Urothelium cell line (cell line): ENCODE measurements at places on chromosomes 7 and 10.
A peak's percentile ranks its signal among the peaks of the same experiment; 100 is the strongest.

DNA sequence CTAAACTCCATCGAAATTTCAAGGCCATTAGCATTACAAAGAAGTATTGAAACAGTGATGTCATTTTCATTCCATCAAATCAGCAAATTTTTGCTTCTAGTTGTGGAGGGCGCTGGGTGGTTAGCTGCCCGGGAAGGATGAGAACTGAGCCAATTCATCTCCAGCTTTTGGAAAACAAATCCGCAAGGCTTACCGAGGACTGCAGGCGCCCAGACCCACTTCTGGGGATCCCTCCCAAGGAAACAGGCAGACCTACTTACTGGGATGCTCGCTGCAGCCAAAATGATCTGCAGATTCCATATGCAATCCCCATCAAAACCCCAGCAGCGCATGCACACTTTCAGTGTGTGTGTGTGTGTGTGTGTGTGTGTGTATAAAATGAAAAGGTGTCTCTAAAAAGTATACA is 19.2 kb downstream of the TNRC18 start:
- DNase-seq = no peak

- DNase-seq = no peak
These were observed 21.9 kb upstream of the LANCL2 start for GRCh38 chr7:55343002-55343781.

- DNase-seq = no peak
These were observed 43.0 kb downstream of the COL13A1 start for GRCh38 chr10:69844698-69845097.

- peak; percentile 72 for DNase-seq
These were observed 271.7 kb downstream of the TRIL start for GRCh38 chr7:28686418-28686800.

DNA sequence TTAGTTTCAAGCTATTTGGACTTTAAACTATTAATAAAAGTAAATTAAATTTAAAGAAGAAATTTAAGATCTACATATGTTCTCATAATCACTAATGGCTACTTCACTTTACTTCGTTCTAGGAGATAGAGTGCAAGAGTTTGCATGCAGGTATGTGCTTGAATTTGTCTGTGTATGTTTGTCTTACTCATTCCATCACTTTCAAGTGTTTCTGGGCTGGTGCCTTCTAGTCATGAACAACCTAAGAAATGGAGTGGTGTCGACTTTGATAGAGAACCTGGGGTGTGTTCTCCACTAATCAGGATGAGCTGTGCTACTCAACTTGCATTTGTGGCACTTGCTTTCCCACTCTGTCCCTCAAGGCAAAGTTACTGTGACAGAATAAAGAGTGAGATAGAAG is 169.9 kb downstream of the KCND2 start:
- no peak for DNase-seq

DNA sequence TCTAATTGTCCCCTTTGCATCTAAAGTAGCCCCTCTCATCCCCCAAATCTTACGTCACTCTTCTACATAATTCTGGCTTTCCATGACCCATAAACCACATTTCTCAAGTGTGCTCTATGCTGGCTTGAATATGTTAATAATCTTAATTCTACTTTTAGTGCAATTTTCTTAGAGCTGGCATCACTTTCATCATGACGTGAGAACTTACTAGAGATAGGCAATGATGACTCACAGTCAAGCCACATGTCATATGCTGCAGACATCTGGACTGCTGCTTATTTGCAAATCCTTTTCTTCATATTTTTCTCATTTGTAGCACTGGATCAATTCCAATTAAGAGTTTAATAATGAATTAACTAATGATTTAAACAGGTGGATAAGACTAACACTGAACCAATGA is 260.7 kb upstream of the PRKCQ start:
- DNase-seq = no peak

DNA sequence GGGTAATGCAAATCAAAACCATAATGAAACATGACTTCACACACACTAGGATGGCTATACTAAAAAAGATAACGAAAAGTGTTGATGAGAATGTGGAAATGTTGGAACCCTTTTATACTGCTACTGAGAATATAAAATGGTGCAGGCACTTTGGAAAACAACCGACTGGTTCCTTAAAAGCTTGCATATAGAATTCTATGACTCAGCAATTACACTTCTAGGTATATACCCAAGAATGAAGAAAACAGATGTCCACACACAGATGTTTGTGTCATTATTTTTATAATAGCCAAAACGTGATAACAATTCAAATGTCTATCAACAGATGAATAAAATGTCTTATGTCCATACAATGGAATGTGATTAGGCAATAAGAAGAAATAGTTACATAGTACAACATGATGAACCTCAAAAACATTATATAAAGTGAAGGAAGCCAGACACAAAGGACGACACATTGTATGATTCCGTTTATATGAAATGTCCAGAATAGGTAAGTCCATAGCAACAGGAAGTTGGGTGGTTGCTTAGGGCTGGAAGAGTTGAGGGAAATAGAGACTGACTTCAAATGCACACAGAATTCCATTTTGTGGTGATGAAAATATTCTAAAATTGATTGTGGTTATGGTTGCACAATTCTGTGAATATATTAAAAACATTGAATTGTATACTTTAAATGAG is 148.3 kb upstream of the PHYHIPL start:
- DNase-seq = no peak

GRCh38 chr7:151411551-151411950 is 1.7 kb upstream of the WDR86 start:
- DNase-seq = no peak

GRCh38 chr10:91307489-91307888 is 87.0 kb downstream of the PCGF5 start:
- DNase-seq = no peak

DNA sequence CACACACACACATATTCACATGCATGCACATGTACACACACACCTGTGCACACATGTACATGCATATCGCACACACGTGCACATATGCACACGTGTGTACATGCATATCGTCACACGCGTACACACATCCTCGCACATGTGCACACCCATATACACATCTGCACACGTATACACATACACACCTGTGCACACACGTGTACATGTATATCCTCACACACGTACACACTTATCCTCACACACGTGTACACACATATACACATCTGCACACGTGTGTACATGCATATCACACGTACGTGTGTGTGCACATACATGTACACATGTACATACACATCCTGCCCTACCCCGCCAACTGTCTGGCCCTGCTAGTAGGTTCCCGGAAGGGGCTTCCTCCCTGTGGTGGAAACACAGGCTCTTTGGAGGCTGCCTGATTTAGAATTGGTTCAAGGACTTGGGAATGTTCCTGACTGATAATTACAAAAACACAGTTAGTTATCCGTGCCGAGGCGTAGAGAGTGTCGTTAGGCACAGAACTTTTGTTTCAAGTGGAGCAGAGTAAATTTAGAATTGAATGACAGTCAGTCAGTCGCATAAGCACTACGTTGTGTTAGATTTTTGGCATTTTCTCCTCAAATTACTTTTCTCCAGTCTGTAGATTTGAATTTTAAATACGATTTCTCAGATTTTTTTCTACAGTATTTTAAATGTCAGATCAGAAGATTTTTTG is 18.5 kb upstream of the PRKAR1B start:
- DNase-seq = no peak

DNA sequence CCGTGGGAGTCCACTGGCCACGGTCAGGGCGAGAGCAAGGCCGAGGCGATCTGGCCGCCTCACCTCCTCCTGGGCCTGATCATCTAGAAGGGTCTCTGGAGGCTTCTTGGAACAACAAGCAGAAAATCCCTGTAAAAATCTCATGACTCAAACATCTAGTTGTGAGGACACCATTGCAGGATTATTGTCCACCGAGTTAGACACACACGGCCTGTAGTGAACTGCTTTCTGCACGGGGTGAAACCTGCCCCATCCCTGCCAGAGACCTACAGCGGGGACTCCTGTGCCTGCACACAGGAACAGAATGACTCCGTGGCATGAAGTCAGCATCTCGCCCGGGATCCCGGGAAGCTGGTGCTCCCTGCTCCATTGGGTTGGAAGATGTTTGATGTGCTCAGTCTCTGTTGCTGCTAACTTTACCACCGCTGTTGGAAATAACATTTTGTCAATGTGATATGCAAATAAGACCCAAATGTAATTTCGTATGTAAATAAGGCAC is 267.0 kb upstream of the TCERG1L start:
- DNase-seq = no peak

GRCh38 chr10:79983286-79983909 is 34.5 kb upstream of the SFTPD start:
- DNase-seq = no peak

DNA sequence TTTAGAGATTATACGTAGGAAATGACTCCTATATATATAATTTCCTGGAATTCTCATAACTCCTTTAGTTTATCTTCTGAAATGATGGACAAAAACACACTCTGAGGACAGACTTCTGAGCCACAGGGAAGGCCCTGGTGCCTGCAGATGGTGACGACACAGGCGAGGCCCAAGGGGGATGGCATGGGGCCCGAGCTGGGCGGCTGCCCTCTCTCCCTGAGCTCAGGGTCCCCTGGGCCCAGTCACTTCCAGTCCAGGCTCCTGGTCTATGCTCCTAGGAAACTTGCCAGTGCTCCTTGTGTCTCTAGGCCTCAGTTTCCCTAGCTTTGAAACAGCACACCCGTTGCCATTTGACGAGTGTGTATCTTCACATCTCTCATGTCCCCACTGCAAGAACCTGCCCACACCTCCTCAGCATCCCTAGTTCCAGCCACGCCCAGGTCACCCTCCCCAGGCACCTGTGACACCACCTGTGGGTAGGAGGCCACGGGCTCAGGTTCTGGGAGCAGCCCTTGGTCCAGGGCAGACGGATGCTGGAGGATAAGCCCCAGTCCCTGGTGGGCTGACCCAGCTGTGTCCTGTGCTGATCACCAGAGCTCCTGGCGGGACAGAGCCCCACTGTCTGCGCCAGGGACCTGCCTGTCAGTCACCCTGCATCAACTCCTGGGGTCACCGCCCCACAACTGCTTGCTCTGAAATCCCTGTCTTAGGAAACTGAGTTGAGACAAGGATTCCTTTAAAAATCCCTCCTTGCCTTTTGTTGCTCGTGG is 23.4 kb upstream of the SHH start:
- DNase-seq = no peak

GRCh38 chr7:138514044-138514443 is 54.0 kb downstream of the TRIM24 start:
- no peak for DNase-seq

DNA sequence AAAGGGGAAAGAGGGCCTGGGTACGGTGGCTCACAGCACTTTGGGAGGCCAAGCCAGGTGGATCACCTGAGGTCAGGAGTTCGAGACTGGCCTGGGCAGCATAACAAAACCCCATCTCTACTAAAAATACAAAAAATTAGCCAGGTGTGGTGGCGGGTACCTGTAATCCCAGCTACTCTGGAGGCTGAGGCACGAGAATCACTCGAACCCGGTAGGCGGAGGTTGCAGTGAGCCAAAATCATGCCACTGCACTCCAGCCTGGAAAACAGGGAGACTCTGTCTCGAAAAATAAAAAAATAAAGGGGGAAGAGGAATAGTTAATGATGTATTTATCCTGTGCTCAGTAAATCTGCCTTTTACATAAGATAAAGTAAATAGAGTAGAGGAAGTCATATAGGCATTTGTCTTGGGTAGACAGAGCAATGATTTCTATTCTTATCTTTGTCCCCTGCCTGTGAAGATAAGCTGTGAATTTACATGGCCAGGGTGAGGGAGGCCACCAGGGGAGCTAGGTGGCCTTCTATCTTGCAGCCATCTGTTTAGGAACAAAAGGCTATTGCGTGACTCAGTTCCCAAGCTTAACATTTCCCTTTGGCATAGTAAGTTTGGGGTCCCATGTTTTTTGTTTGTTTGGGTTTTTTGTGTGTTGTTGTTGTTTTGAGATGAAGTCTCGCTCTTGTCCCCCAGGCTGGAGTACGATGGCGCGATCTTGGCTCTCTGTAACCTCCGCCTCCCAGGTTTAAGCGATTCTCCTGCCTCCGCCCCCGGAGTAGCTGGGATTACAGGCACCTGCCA is 73.2 kb upstream of the GTF2I start:
- no peak for DNase-seq

DNA sequence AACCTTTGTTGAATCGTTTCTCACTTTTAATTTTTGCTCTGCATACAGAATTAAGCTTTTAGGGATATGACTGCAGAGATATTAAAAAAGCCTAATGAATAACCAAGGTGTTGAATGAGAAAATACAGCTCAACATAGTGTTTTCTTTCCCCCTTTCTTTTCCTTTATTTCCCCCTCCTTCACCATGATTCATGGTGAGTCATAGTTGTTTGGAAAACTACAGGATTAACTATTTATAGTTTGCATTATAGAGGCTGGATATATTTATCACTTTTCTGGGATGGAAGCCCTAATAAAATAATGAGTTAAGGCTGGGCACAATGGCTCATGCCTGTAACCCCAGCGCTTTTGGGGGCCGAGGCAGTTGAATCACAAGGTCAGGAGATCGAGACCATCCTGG is 115.0 kb downstream of the DNAJB9 start:
- peak; percentile 41 for DNase-seq

DNA sequence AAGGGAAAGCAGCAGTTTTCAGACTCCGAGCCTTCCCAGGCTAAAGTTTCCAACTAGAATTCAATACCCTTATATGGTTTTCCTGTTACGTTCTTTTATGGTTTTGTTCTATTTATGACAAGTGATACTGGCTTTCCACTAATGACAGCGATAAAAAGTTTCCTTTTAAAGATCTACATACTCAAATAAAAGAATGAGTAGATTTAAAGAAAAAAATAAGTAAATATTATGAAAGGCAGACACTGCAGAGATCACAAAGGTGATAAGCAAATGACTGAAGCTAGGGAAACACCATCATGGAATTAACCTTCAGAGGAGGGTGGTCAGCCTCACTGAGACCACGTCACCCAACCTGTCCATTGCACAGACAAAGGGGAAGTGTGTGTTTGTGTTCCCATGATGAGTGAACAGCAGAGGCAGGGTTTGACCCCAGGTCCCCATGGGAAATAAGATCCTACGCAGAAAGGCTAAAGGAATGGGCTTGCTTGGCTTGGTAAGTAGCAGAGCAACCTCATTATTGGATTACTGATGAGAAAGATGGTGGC is 4.0 kb downstream of the VSIR start:
- DNase-seq = no peak

- DNase-seq = peak; percentile 46
These were observed 12.5 kb upstream of the CUX1 start for GRCh38 chr7:101804967-101805366.

DNA sequence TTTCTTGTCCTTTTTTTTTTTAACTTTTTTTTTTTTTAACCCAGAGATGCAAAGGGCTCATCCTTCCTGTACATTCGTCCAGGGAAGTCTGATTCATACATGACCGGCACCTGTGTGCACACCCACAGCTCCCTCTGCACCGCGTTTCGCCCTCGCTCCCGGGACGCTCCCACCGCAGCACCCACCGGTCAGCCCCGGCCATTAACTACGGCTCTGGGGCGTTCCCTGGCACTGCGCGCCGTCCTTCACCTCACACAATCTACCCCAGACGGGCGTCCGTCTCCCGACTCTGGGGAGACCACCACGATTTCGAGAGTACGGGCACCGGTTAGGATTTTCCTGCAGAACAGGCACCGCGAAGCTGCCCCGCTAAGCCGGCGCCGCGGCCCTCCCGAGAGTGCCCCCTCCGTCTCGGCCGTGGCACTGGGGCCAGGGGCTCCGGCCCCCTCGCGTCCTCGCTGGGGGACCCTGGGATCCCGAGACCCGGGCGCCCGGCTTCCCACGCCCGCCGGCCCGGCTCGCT is 452 bp downstream of the ATE1 start:
- DNase-seq = peak; percentile 64
